ENCODE measurements at places on chromosomes 2 and 18.

GRCh38 chr2:175842996-175843395, 159.1 kb downstream of the LNPK start:
- DNase-seq = no peak

DNA sequence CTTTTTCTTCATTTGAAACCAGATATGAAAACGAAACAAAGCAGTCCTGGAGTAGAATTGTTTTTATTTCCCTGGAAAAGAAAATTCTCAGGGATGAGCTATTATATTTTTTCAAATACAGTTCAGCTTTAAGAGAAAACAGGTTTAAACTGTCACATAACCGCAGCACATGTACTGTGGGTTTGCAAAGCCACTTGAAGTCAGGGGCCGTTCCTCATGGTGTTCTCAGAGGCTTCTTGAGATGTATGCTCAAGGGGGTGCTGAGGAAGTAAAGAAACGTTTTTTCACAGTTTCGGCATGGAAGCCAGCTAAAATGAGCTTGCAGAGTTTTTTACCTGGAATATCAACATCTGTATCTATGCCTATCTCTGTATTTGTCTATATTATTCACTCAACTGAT, 225.3 kb downstream of the MC4R start:
- DNase-seq = no peak

GRCh38 chr2:10246370-10246769, 56.3 kb upstream of the HPCAL1 start:
- DNase-seq = no peak

DNA sequence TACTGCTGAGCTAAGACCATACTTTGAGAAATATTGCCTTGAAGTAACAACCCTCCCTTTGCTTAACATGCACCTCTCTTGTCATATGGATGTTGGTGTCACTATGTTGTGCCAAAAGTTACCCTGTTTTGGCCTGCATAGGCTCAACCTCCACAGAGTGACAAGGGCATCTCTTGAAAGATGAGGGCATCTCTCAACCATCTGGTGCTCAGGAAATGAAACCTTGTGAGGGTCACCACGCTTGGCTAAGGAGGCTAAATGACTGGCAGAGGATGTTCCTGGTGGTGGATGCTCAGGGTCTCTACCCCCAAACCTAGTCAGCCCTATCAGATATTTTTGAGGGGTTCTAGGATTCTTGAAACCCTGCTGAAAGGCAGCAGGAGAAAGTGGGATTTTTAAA, 2.3 kb downstream of the LHCGR start:
- no peak for DNase-seq

DNA sequence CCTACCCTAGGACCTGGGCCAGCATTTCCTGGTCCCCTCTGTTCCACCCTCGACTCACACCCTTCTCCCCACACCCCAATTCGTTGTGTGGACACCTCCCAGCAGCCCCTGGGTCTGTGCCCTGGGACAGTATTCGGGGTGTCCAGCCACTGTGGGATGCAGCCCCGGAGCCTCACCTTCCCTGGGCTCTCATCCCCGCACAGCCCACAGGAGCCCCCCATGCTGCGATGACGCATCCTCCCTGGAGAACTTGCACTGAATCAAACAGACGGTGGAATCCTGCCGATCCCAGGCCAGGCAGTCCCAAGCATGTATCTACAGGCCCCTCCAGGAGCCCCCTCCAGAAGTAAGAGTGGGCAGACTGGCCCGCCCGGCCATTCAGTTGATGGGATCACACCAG, 9.7 kb downstream of the ITM2C start:
- no peak for DNase-seq

- DNase-seq = no peak
Measured at GRCh38 chr2:100013892-100014677, 128.3 kb downstream of the AFF3 start.

All from hematopoietic multipotent progenitor cell treated with erythropoietin and hydrocortisone succinate and interleukin-3 and kit ligand, for 15 days (in vitro differentiated cells).